NCI-H345 (cell line): ENCODE measurements at places on chromosomes 6 and 20.

GRCh38 chr6:141490982-141491381, 641.7 kb upstream of the GJE1 start:
- no peak for DNase-seq

GRCh38 chr6:23368557-23368956, 757.5 kb upstream of the NRSN1 start:
- DNase-seq, result no peak

- no peak for DNase-seq
Measured at GRCh38 chr6:168774381-168774780, 333.4 kb downstream of the SMOC2 start.

DNA sequence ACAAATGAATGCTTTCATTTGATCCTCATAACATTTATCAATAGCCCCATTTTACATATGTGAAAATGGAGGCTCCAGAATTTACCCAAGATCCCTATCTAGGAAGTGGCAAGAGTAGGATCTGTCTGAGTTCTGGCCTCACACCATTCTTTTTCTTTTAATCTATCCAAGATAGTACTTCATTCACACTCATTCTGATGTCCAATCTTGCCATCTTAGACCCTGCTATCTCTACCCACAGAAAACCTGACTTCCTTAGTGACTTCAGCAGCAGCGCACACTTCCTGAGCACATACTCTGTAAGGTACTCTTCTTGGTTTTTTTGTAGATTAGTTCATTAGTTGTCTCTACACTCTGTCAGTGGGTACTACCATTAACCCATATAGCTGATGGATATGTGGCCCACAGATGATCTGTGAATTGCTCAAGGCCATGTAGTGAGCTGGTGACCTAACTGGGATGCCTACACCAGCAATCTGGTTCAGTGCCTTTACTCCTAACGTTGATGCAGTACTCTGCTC, 36.3 kb downstream of the COX4I2 start:
- no peak for DNase-seq

- DNase-seq, result no peak
Measured at GRCh38 chr20:20546402-20546801, 166.0 kb downstream of the RALGAPA2 start.
